ENCODE measurements at places on chromosomes 5 and 9.

DNA sequence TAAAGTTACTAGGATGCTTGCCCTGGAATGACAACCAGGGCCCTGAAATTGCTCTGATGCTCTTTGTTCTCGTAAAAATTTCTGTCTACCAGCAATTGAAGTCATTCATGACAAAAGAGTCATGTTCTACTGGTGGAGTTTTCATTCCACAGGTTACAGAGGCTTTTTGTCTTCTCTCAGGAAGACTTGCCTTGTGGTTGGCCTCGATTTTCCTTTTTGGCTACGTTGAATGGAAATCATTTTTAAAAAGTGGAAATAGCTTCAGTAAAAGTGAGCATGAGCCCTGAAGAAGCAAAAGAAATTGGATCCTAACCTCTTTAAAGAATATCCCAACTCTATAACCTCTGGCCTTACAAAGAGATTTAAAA, 255.2 kb downstream of the AOPEP start:
- no peak for DNase-seq

GRCh38 chr5:167953151-167953798, 338.2 kb upstream of the WWC1 start:
- no peak for DNase-seq

DNA sequence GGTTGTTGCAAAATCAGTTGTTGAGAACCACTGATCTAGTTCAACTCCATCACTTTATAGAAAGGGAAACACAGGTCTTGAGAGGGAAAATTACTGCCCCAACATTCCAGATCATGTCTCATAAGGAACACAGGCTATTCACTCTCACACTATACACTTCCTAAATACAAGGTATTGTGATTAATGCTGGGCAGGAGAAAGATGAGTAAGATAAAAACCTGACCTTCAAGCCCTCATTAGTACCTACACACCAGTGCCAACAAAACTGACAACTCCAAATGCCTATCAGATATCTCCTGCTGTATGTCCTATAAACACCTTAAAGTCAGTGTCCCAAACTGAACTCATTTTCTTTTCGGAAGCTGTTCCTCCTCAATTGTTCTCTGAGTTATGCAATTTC, 8.2 kb downstream of the GNE start:
- DNase-seq, result no peak

- DNase-seq, result no peak
Measured at GRCh38 chr5:143308731-143309130, 94.8 kb downstream of the NR3C1 start.

- no peak for DNase-seq
Measured at GRCh38 chr9:89372230-89372816, 54.0 kb downstream of the SECISBP2 start.

- peak; percentile 69 for DNase-seq
Measured at GRCh38 chr9:97803167-97804058, 49.6 kb upstream of the FOXE1 start.

Data from NCI-H1105 (cell line).